Activated CD4-positive, alpha-beta T cell treated with anti-CD3 and anti-CD28 coated beads, Interleukin-2, amount 50 U/mL, for 4 hours (primary cell): ENCODE measurements at places on chromosomes 16 and 17.

GRCh38 chr17:63450551-63450950 is 4.4 kb upstream of the CYB561 start:
- DNase-seq = peak; percentile 19

- DNase-seq = no peak
Measured at GRCh38 chr17:41567317-41567716, 4.5 kb downstream of the KRT9 start.

GRCh38 chr17:1058423-1059130 is 61.6 kb downstream of the TIMM22 start:
- DNase-seq = peak; percentile 30

GRCh38 chr17:32482568-32483320 is 4.0 kb upstream of the CDK5R1 start:
- DNase-seq = no peak

DNA sequence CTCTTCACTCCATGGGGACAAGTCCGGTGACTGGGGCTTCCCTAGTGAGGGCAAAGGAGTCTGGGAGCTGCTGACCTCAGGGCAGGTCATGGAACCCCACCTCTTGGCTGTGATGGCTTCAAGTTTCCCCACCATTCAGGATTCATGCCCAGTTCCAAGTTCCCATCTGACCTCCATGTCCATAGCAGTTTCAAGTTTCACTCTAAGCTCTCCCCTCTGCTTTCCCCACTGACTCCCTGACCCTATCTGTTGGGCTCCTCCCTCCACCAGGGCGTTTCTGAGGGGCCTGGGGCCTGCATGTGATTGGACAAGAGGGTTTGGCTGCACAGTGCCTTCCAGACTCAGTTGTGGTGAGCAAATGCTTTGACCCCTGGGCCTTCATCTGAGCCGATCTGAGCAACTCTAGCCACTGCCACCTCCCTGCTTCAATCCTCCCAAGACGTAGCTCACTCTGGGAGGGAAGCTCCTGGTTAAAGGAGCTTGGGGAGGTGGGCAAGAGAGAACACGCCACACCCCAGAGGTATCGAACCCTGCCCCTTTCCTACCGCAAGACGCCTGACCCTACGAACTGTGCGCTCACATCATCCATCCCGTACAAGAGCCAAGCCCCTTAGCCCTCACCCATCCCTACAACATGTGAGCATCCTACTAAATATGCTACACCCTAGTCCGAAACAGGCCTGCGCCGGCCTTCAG is 8.3 kb downstream of the ZNF629 start:
- DNase-seq = no peak

GRCh38 chr16:19513377-19514053 is 8.4 kb downstream of the GDE1 start:
- DNase-seq = no peak

DNA sequence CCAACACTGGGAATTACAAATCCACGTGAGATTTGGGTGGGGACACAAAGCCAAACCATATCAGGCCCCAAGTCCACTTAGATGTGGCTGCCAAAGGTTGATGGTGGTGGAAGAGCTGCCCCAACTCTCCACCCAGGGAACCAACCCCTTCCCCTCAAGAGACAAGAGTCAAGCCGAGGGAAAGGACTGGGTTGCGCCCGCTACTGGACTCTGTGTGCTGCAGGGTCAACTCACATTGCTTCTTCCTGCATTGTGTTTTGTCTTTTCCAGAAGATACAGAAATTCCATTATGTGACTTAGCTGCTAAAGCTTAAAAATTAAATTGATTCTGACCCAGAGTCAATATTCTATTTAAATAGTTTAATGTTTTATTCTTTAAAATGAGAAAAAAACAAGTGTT is 58.5 kb downstream of the ADAMTS18 start:
- no peak for DNase-seq

DNA sequence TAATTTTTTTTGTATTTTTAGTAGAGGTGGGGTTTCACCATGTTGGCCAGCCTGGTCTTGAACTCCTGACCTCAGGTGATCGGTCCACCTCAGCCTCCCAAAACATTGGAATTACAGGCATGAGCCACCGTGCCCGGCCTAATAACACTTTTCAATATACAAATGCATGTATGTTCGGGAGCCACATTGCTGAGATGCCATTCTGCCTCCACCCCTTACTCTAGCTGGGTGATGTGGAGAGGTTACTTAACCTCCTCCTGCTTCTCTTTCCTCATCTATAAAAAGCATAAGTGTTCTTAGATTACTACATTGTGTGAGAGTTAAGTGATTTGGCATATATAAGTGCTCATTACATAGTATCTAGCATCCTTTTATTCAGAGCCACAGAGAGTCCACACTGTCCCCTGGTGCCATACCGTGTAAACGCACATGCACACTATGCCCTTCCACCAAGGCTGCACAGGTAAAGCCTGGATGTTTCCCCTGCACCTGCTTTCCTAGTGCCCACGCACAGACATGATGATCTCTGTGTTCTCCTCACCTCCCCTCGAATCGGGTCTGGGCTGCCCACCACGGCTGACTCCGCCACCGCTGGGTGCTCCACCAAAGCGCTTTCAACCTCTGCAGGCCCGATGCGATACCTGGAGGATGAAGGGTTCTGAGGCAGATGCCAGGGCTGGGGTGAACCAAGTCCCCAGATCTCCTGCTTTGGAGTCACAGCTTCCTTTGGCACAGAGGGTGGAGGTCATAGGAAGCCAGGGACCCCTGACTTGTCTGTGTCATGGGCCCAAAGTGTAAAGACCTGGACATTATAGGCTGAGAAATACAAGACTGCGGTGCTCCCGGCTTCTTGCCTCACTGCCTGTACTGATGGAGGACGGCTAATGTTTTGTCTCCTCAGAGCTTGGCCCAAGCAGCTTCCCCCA is 49.0 kb upstream of the ACSM2B start:
- no peak for DNase-seq

GRCh38 chr16:51698647-51699046 is 547.6 kb upstream of the SALL1 start:
- no peak for DNase-seq

- no peak for DNase-seq
Measured at GRCh38 chr16:46650254-46650623, 29.1 kb upstream of the SHCBP1 start.

DNA sequence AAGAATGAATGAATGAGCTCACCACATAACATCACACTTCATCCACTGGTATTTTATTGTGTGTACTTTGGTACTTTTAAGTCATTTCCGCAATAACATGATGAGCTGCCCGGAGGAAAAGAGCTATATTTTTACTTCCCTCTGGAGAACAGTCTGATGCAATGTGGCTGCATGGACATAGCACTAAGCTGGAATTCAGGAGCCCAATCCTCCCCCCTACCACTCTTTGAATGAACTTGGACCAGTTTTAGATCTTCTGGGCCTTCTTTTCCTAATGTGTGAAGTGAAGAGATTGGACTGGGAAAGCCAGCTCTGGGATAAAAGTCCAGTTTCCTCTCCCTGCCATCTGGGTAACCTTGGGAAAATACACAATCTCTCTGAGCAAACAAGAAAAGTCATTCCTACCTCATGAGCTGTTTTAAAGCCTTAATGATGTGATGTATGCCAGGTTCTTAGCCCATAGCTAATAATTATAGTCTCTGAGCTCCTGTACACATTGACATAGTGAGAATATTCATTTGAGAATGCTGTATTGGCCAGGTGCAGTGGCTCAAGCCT is 79.3 kb downstream of the ABCC12 start:
- DNase-seq = no peak

DNA sequence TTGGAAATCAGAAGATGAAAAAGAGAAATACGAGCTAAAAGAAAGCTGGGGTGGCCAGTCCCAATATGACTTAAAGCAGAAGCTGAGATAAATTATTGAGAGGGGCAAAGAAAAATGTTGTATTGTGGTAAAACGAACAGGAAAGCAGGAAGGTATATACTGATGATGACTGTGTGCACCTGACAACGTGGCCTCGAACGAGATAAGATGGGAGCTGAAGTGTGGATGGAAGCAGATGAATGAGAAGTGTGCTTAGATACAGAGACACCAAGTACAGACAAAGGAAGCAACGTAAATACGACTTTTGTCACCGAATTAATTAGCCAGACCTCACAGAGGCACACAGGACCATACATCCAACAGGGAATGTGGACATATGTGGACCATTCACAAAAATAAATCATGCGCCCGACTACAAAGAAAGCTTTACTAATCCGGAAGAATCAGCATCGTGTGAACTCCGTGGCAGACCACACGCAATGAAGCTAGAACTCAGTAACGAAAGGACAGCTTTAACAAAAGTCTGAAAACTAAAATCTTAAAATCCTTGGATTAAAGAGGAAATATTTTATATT is 218.7 kb downstream of the RPTOR start:
- DNase-seq = no peak

GRCh38 chr16:10971560-10971961 is 27.2 kb downstream of the CLEC16A start:
- peak; percentile 16 for DNase-seq

DNA sequence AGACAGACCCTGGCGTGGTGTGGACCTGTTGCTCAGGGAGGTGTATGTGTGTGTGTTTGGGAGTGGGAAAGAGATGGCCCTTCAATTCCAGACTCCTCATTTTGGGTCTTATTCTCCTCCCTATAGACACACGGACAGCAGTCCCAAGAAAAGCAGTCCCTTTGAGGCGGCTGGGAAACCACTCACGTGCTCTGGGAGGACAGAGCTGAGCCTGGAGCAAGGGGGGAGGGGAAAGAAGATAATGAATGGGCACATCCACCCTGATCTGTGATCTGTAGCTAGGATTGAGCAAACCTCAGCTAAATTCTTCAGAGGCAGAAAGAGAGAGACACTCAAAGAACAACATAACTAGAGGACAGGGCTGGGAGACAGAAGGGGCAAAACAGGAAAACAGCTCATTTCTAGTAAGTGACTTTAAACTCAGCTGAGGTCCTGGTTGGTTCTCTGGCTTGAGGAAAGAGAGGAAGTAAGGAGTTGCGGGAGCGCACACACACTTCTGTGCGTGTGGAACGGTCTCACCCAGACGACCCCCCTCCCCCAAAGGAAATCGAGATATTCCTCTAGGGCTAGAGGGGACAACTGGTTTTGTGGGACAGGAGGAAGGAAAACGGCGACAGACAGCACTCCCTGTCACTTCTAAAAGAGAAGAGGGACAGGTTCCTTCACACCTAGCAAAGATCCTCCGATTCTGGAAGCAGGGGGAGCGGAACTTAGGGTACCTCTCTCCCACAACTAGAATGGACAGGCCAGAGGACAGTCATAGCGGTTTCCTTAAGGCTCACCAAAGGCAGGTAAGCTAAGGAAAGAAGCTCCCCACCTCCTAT is 658 bp downstream of the RAB5C start:
- DNase-seq = no peak

- no peak for DNase-seq
Measured at GRCh38 chr17:43771463-43771862, 7.3 kb downstream of the DUSP3 start.

DNA sequence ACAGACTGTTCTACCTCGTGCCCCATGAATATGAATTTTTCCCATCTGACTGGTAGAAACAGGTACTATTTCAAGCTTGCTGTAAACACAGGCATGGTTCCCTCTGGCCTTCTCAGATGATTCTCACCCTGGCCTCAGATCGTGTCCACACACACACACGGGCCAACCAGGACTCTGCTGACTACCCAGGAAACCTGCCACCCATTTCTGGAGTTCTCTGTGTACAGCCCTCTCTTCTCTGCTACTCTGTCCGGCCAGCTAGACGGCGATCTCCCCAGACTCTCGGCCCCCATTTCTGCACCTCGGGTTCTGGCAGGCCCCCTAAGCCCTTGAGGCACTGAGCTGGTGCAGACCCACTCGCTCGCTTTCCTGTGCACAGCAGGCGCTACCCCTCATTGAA is 31.2 kb downstream of the RPA1 start:
- no peak for DNase-seq

GRCh38 chr16:72191551-72191950 is 19.6 kb upstream of the PMFBP1 start:
- DNase-seq = no peak

DNA sequence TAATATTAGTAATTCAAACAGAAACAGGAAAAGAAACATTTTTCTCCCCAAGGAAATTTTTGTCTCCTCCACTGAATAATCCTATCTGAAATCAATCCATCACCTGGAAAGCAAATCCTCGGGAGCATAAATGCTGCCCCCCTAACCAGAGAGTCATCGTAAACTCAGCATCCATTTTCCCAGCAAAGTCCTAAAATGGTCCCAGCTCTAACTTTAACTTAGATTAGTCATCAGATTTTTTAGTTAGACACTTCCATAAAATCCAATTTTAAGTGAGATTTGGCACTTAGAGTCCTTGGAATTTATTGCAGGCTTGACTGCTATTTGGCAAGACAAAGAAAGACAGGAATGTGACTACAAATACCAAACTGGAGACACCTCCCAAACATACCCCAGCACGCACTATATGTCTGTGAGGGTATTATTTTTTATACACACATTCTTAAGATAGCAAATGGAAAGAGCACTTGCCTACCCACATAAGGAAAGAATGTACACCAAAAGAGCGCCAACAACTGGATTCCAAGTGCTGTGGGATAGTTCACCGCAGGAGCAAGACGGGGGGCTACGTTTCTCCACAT is 15.4 kb downstream of the SCO1 start:
- no peak for DNase-seq

GRCh38 chr17:70375406-70375805 is 206.1 kb downstream of the KCNJ2 start:
- no peak for DNase-seq

GRCh38 chr17:49980703-49981197 is 11.8 kb downstream of the DLX4 start:
- no peak for DNase-seq

GRCh38 chr16:72928090-72928981 is 119.6 kb downstream of the ZFHX3 start:
- no peak for DNase-seq

DNA sequence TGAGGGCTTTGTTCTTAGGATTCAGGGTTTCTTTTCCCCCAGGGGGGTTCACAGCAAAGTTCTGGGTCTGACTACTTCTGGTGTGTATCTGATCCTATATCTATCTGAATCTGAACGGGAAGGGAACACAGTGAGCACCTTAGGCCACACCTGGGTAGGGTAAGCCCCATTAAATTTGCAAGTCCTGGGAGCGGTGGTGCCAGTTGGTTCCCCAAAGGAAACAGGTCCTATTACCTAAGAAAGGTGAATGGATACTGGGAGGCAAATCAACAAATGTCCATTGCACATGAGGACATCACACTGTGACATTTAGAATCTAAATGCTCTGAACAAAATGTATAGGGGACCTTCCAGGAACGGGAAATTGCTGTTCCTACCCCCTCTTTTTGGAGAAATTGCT is 54.6 kb downstream of the BMERB1 start:
- DNase-seq = no peak

GRCh38 chr17:82611140-82612058 is 36.8 kb downstream of the WDR45B start:
- DNase-seq = no peak
